ENCODE measurements at places on chromosomes 1 and 21. TPM values are rescaled to one million over a fixed set of nuclear protein-coding genes. Genes with fewer than 3 reads are reported as not detected.

VWA1 gene
- 168 TPM for total RNA-seq

PDZK1 gene
- not detected for total RNA-seq

CYP4B1 gene
- total RNA-seq = 41.1 TPM

WNT3A gene
- total RNA-seq = not detected

LCE3D gene
- not detected for total RNA-seq

AGMAT gene
- not detected for total RNA-seq

- H3K27ac ChIP-seq = no peak overlapping the region
- H3K4me1 ChIP-seq = peaks cover 15% of the 10 kb centered on the region
- no peaks in the 10 kb centered on the region for H3K36me3 ChIP-seq
- H3K27me3 ChIP-seq = no peaks in the 10 kb centered on the region
- DNase-seq = no peak
These were observed 27.5 kb upstream of the SLC30A1 start for GRCh38 chr1:211606332-211606913.

DNA sequence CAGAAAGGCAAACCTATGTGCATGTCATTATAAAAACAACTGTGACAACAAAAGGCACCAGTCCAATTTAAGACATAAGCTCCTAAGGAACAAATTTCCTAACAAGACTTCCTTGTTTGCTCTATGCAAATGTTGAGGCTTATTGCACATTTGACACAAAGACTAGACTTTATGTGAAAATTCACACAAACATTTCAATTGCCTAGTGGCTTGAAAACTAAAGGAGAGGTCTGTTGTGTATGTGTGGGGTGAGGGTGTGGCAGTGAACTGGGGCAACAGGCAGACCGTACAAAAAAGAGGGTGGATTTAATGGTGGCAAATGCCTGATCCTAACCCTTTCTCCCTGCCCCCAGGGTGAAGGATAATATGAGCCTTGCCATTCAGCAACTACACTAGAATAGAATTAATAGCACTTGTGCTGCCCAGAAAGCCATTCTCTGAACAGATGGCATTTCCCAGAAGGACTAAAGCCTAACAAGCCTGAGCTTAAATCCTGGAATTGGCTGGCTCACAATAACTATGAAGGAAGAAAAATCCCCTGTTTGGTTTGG is 73.9 kb downstream of the GLUL start:
- H3K27me3 ChIP-seq = no peaks in the 10 kb centered on the region
- H3K36me3 ChIP-seq = no peaks in the 10 kb centered on the region
- no peak for DNase-seq
- H3K27ac ChIP-seq = peak overlapping the region; percentile 5

All from esophagus muscularis mucosa (tissue), 4 donors.